ENCODE measurements at places on chromosomes 4 and X.

GRCh38 chr4:76991161-76991660 lies 41.7 kb downstream of the SEPTIN11 start:
- no peak for DNase-seq

DNA sequence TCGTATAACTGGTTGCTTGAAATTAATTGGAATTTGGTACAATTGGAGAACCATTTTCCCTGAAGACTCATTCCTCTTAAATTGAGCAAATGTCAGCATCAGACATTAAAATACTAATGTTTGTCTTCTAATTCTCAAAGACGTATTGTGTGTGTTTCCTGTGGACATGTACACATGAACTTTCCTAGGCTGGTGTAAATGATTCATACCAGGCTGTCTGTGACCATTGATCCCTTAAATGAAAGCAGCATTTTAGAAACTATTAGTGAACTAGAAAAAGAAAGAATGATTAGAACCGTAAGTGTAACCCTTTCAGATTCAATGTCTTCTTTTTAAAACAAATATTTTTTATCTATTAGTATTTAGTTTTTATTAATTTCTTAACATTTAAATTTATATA lies 332.9 kb downstream of the PPP3CA start:
- DNase-seq: no peak

GRCh38 chr4:164614999-164615398 lies 138.9 kb upstream of the SMIM31 start:
- DNase-seq: no peak

- no peak for DNase-seq
Measured at GRCh38 chr4:56860781-56861180, 39.3 kb upstream of the SPINK2 start.

- no peak for DNase-seq
Measured at GRCh38 chr4:2608291-2608690, 71.8 kb downstream of the FAM193A start.

DNA sequence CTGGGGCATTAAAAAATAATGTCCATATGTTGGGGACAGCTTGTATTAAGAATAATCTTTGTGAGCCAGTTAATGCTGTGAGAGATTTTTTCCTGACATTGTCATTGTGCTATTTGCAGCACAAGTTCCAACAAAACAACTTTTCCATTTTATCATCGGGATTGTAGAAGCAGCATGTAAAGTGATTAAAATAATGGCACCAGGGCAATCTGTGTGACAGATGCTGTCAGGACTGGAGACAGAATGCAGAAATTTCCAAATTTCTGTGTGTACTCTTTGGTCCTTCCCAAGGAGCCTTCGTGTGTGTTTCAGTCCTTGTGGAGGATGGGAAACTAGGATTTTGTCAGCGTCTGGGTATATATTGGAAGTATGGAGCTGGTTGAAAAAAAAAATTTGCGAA lies 101.5 kb upstream of the LIMCH1 start:
- no peak for DNase-seq

GRCh38 chr4:182492423-182492822 lies 249.2 kb downstream of the TENM3 start:
- no peak for DNase-seq

GRCh38 chr4:100014616-100015015 lies 64.5 kb upstream of the H2AZ1 start:
- DNase-seq: no peak

GRCh38 chr4:69141320-69141719 lies 45.0 kb downstream of the UGT2B7 start:
- DNase-seq: no peak

GRCh38 chrX:12954981-12955380 lies 19.9 kb upstream of the TMSB4X start:
- no peak for DNase-seq

DNA sequence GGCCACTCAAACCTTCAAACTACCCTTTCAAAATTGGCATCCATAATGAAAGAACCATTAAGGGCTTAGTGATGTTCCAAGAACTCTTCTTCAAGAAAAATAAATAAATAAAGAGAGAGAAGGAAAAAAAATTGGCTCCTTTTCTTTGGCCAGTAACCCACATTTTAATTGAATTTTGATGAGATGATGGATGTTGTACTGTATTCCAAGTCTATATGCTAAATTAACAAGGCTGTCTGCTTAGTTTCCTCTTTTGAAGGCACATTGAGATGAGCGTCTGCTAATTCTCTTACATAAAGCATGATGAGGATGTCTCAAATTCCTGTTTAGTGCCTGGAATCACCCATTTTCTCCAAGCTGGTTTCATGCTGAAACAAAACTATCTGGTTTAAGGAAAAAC lies 33.4 kb downstream of the PHOX2B start:
- DNase-seq: no peak

GRCh38 chrX:51851507-51852085 lies 41.8 kb upstream of the MAGED1 start:
- no peak for DNase-seq

DNA sequence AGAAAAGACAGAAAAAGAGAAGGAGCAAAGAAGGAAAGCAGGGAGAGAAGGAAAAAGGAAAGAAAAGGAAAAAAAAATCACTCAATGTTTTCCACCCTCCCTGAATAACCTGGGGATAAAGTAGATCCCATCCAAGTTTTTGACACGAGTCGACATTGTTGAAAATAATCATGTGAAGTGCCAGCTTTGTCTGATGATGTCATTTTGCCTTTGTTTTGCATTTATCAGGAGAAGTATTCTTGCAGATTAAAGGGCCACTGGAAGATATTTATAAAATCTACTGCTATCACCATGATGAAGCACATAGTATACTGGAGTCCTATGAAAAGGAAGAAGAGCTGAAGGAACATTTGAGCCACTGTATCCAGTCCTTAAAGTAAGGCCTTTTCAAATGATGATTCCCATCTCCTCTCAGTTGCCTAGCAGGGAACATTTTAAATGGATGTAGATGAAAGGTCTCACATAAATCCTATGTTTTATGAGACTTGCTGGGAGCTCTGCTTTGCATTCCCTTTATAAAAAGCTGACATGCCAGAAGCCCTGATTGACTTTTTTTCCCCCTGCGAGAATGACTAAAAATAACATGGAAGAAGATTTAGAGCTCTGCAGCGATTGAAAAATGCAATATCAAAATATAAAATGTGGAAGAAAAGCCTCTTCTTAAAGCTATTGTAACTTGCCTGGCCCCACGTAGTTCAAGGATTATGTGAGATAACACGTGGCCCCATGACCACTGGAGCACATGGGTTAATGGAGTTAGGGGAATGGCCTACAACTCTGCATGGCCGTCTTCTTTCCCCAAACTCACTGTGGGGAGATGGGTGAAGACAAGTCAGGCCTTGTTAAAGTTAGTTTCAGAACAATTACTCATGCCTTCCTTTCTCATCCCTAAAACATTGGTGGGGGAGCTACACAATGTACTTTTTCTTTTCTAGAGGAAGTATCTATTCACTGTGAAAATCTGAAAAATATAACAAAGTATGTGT lies 77.5 kb downstream of the INTS12 start:
- DNase-seq: no peak

- no peak for DNase-seq
Measured at GRCh38 chr4:17786567-17786966, 5.1 kb upstream of the FAM184B start.

DNA sequence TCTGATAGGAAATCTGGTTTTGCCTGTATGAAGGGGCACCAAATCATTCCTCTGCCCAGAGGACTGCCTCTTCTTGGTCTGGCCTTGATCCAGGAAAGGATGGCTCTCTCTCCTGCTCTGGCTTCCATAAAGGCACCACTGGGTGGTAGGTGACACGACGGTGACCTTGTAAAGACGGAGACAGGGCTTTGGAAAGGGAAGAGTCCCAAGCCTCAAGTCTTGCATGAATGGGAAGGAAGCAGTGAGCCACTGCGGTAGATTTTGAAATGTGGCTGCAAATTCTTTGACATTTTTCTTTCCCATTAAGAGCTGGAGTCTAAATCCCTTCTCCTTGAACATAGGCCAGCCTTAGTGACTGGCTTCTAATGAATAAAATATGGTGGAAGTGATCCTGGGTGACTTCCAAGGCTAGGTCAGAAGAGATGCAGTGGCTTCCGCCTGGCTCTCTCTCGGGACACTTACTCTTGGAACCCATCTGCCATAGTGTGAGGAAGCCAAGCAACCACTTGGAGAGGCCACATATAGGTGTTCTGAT lies 347.4 kb downstream of the BCOR start:
- no peak for DNase-seq

DNA sequence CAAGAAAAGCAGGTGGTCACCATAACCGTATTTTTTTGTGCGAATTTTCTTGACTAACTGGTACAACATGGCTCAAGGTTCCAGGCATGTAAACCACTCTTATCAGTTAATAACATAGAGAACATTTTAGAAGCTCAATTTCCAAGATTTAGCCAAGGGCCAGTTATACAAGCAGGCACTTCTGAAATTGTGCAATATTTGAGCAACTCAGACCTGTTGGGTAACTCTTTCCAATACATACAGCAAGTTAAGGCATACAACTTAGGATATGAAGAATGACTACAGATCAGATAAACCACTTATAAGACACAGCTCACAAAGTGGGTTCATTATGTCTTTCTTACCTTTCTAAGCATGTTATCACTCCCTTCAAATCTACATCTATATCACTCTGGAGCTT lies 43.9 kb downstream of the ZNF280C start:
- no peak for DNase-seq

DNA sequence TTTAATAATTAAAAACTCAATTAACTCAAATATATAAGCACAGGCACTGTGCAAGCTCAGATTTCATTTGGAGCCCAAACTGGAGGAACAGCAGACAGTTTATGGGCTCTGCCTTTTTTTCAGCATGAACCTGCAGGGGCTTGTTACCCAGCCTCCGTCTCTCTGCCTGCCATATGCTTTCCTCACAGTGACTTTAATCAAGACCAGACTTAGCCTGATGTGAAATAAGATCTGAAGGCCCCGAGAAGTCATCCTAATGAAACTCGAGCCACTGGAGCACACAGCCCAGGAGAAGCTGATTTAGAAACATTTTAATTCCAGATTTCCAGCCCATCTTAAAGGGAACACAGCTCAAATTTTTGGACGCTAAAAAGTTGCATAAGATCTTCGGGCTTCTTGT lies 55.6 kb downstream of the SPATA18 start:
- DNase-seq: no peak

GRCh38 chr4:135186002-135186401 lies 984.4 kb upstream of the PABPC4L start:
- no peak for DNase-seq

DNA sequence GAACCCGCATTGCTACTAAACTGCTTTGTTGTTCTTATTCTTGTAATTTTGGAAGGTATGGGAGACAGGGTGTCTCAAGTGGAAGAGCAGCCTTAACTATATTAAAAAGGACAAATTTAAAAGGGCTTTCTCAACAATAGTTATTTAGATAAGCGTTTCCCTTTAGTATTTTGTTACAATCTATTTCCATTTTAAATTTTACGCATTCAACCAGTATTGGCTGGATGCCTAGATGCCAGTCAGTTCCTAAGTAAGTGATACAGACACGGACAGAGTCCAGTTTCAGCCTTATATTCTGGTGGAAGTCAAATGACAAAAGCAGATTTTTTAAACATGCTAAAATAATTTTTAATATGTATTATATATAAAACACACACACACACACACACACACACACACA lies 28.3 kb downstream of the FAT1 start:
- no peak for DNase-seq

- DNase-seq: no peak
Measured at GRCh38 chr4:87498446-87498900, 30.7 kb downstream of the SPARCL1 start.

Data from stimulated activated effector memory CD8-positive, alpha-beta T cell treated with anti-CD3 and anti-CD28 coated beads, Interleukin-12 subunit alpha, Interleukin-12 subunit beta, amount 100 ng/mL, for 72 hours (primary cell).